ENCODE measurements at places on chromosomes 6 and 20.

- DNase-seq: no peak
Observed at GRCh38 chr20:17698384-17698783, 1.4 kb upstream of the BANF2 start.

- no peak for DNase-seq
Observed at GRCh38 chr6:48098923-48099322, 12.1 kb downstream of the PTCHD4 start.

GRCh38 chr6:26545627-26546026 is 7.5 kb downstream of the HMGN4 start:
- DNase-seq: no peak

DNA sequence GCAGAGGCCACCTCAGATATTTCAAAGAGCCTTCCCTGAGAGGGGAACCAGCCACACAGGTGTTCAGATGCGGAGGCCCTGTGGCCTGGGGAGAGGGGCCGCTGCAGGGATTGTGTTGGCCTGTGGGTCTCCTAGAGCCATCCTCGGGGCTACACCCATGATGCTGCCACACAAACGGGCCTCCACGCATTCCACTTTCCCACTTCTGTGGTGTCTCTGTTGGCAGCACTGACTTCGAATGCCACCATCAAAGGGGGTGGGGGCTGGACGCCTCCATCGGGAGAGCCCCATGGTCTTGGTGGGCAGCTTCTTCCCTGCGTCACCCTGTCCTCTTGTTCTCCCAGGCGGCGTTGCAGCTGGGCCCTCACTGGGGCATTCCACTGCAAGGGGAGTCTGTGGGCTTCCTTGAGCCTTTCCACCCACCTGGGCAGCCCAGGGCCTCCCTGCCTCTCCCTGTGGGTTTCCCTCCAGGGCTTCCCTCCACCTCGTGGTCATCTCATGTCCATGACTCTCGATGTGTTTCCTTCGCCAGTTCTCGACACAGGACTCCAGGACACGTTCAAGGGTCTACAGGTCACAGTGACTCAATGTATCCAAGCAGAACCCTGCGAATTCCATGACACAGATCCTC is 145.5 kb downstream of the ERMARD start:
- no peak for DNase-seq

DNA sequence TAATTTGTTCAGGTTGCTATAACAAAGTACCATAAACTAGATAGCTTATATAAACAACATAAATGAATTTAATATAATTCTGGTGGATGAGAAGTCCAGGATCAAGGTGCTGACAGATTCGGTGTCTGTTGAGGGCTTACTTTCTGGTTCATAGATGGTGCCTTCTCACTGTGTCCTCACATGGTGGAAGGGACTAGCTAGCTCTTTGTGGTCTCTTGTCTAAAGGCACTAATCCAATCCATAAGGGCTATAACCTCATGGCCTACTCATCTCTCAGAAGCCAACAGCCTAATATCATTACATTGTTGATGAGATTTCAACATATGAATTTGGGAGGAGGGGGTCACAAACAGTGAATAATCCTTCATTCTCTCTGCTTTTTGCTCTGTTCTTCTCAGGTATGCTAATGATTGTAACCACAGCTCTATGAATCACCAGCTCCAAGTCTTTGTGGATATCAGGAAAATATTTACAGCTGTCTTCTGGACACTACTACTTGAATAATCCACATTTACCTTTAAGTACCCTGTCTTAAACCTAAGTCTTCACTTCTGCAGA is 122.3 kb downstream of the NKAIN2 start:
- no peak for DNase-seq

- DNase-seq: no peak
Observed at GRCh38 chr6:4253604-4254231, 118.3 kb upstream of the ECI2 start.

- no peak for DNase-seq
Observed at GRCh38 chr6:81755551-81755950, 3.1 kb upstream of the TENT5A start.

DNA sequence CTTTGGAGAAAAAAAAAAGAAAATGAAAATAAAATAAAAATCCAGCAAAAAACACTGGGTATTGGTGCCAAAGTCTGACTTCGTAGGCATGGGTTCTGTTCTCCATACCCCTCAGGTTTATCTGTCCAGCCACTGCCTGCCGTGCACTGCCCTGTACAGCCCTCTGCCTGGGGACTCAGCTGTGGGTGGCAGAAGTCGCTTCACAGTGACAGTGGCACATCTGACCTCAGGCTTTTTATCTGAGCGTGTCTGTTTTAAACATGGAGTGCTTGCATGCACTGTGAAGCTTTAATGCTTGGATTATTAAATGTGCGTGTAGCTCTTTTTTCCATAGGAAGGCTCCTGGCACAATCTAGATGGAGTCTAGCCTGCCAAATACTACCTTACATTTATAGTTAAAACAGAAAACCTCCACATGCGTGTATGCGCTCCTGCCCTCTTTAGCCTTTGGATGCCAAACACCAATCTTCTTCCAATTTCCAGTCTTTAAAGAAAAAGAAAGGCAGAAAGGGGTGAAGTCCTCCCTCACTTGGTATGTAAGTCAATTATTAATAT is 375.5 kb downstream of the UTRN start:
- no peak for DNase-seq

DNA sequence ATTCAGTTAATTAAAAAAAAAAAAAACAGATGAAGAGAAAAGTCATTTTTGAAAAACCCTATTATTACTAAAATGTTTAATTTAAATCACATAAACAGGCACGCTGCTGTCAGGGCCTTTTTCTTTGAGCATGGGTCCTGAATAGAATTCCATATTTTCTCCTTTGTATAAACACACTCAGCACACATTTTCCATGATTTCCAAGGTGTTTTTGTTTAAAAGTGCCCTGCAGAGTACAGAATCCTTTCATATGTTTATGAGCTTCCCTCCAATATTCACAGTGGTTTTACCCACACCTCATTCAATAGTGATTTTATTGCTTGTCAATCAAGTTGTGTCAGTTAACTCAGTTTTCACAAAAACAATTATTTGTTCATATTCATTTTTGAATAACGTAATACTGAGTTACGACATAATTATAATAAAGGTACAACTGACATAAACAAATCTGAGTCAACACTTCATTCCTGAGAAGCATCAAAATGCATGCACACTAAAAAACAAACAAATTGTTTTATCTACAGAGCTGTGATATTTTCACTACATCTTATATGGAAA is 15.2 kb downstream of the SLC35B3 start:
- no peak for DNase-seq

DNA sequence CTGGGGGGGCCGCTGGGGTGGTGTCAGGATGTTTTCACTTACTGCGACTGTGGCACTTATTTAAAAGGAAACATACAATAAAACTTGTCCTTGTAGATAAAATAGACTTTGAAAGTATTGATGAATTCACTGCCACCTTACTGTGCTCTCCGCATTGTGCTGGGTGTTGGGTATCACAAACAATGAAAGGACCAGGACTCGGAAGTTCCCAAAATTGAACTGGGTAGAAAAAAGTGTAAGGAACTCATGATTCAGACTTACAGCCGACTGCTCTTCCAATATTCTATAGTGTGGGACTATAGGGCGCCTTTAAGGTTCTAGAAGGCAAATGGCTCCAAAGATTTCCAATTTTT is 32.1 kb upstream of the ID4 start:
- DNase-seq: no peak

DNA sequence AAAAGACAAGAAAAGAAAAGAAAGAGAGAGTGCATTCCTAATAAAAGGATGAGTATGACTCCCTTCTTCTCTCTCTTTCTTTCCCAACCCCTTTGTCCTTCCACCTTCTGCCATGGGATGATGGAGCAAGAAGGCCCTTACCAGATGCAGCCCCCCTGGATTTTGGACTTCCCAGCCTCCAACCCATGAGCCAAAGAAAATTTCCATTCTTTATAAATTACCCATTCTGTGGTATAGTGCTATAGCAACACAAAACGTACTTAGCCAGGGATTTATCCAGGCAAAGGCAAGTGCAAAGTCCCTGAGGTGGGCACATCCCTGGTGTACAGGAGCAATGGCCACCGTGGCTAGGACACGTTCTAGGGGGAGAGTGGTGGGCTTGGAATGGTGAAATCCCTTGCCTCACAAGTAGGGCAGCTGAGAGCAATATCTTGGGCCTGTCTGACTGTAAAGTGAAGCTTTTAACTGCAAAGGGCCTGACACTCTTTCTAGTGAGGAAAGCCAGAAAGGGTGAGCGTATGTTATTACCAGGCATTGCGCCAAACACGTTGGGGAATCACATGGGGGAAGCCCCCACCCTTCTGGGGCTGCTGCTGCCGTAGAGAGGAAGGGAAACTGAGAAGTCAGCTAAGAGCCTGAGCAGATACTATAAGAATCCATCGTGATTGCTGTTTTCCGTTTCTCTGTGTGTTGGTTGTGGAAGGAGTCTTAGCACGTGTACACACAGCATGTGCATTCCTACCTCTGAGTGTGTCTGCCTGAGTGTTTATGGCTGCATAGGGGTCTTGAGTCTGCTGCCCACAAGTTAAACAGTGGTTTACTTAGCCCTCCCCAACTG is 50.7 kb upstream of the SIRPA start:
- DNase-seq: no peak

DNA sequence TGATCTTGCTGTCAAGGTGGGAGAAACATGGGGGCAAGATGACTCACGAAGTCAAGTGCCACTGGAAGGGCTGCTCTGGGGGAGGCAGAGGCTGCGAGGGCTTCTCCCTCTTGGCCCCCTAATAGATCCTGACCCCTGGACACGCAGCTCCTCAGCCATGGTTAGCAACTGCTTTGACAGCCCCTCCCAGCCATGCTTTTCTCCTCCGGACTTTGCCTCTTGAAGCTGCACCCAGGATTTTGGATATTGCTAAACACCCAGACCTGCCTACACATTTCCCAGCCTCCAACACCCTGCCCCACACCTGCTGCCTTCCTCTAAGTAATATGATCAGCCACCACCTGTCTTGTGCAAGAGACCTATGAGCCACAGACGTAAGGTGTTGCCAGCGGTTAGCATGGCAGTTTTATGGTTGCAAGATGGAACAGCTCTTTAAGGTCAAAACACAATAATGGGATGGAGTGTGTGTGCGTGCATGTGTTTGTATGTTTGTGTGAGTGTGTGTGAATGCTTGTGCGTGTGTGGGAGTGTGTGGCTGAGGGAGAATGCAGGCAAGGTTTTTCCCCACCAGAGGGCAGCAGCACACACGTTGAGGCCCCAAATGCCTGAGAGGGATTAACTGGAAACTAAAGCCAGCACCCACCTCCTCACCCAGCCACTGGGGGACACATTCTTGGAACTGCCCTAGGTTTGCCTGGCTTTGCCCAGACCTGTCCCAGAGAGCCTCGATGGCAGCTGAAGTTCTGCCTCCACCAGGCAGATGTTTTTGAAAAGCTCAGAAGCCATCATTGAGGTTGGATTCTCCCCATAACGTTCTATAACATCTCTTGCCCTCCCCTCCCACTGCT is 2.5 kb downstream of the IP6K3 start:
- DNase-seq: peak; percentile 57

- DNase-seq: no peak
Observed at GRCh38 chr6:81820980-81821379, 68.5 kb upstream of the TENT5A start.

DNA sequence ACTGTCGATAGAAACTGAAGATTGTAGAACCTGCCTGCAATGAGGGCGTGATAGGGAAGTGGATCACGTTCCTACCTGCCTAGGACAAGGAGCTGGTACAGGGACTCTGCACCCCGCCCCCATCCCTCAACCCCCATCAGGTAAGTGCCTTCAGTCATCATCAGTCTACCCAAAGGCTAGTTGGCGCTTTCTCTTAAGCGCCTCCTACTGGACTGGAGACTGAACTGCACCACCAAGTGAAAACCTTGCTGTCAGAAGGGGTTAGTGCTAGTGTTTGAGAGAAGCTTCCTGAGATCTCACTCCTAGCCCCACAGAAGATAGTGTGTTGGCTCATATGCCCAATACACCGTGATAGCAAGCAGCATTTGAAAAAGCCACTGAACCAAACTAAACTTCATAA is 706.5 kb upstream of the MAN1A1 start:
- DNase-seq: no peak

- DNase-seq: no peak
Observed at GRCh38 chr20:25274891-25275812, 27.3 kb downstream of the PYGB start.

DNA sequence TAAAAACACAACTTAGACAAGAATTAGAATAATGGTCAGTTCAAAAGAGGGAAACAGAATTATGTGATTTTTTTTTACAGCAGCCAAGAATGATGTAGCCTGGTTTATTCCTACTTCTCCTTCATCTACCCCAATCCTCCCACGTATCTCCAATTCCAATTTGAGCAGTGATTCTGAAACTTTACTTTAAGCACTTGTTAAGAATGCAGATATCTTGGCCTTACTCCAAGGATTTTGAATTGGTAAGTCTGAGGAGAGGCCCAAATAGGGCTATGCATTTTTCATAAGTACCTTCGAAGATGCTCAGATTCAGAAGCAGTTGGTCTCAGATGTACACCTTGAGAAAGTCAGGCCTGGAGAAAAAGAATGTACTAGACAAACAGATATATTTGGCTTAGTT is 233.4 kb upstream of the FLRT3 start:
- DNase-seq: no peak

GRCh38 chr20:41044409-41045062 is 15.9 kb downstream of the TOP1 start:
- DNase-seq: no peak

- DNase-seq: no peak
Observed at GRCh38 chr20:38326309-38326708, 20.0 kb upstream of the LBP start.

DNA sequence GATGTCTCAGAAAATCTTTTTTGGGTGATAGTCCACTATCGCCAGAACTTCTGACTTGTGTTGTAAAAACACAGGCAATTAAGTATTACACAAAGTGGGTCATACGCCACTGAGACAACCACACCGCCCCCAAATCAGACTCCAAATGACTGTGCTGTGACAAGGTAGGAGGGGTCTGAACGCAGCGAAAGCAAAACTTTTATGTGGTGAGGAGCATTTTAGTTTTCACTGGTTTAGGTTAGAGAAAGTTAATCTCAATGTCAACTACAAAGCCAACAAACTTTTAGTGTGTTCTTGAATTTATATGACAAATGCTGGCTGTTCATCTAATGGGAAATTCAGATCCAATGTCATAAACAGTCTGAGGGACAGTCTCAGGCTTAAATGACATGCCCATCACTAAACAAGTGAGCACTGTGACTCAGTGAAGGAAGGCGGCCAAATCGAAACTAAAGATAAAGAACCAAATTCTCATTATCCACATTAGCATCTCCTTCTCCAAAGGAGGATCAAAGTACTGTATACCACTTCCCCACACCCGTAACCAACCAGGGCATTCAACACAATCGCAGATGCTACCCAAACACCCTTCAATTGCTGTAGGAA is 186.7 kb downstream of the GJA10 start:
- peak; percentile 25 for DNase-seq

DNA sequence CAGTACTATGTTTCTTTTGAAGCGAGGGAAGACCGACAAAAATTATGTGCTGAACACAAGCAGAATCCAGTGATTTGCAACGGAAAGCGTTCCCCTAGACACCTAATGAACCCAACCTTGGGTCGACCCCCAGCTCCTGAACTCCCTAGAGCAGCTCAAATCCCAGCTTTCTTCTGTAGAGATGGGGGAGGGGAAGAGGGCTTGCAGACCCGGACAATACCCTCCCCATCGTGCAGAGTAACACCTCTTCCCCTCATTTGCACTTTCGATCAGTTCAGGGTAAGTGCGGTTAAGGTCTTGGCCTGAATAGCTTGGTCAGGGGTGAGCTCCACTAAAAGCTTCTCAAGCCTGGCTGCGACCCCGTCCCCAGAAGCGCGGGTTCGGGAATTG is 404 bp downstream of the CEP162 start:
- no peak for DNase-seq

GRCh38 chr6:144478483-144478882 is 193.3 kb downstream of the UTRN start:
- DNase-seq: no peak
